ENCODE measurements at places on chromosomes 7 and 10.
A peak's percentile ranks its signal among the peaks of the same experiment; 100 is the strongest.

DNA sequence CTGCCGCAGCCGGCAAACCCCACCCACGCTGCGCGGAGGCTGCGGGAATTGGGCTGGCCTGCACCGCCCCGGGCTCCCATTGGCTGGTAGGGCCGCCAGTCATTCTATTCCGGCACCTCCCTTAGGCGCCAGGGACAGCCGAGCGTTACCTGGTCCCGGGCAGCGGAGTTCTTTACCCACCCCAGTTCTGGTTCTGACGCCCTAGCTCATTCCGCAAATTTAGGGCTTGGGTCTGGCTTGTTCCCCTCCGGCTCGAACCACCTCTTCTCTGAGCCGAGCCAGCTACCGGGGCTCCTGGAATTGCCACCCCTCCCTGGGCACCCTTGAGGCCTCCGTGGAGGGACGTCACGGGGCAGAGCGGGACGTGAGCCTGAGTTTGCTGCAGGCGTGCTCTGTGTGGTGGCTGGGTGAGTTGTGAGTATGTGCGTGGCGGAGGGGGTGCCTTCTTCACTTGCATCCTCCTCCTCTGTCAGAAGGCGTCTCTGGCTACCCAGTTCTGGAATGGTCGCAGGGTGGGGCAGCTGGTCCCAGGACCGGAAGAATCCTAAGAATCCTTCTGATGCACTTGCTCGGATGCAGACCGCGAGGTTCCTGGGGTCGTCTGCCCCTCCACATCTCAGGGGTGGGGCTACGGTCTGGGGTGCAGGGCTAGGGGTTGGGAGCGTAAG lies at the start of the genes PDZD7 and SFXN3:
Gene PDZD7 (minus strand): TSS at position 2 of the 668 bp plus-strand sequence. CDS start 910 bp downstream, outside the sequence.
Gene SFXN3 (plus strand): TSS at position 107 of the 668 bp plus-strand sequence. CDS start 3,461 bp downstream, outside the sequence.
- DNase-seq, result peak; percentile 83

GRCh38 chr7:49074538-49074937 lies 150.2 kb downstream of the CDC14C start:
- DNase-seq, result no peak

- no peak for DNase-seq
Observed at GRCh38 chr10:71045936-71046335, 157.6 kb upstream of the PCBD1 start.

- no peak for DNase-seq
Observed at GRCh38 chr7:8177109-8177933, 84.6 kb downstream of the ICA1 start.

GRCh38 chr10:2300231-2300630 lies 562.9 kb upstream of the ADARB2 start:
- no peak for DNase-seq

DNA sequence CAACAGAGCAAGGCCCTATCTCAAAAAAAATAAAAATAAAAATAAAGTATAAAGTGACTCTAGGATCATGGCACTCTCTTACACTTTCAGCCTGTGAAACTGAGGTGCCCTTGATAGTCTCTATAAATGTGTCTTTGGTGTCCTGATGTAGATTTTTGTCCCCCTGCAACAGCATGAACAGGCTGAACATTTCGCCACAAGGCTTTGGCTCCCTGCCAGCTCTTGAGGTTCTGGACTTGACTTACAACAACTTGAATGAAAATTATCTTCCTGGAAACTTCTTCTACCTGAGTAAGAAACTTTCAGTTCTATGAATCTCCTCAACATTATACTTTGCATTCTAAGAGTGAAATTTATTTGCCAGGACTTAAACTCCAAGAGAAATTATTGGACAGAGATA lies 48.1 kb upstream of the BMS1 start:
- peak; percentile 12 for DNase-seq

- DNase-seq, result no peak
Observed at GRCh38 chr10:132626019-132626760, 88.6 kb downstream of the INPP5A start.

DNA sequence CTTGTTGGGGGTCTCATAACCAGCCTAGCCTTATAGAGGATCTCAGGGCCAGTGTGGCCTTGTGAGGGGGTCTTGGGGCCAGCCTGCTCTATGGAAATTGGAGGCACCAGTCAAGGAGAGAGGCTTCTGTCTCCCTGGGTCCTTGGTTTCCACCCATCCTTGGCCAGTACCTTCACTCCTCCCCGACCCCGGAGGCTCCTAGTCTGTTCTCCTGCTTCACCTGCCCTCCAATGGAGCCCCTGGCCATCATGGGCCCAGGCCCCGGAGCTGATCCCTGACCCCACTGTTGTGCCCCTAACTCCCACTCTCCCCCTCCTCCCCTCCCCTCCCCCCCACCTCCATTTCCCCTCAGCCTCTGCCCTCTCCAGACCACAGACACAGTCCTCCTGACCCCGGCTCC lies 29.7 kb downstream of the RASGEF1A start:
- no peak for DNase-seq

- DNase-seq, result no peak
Observed at GRCh38 chr7:16817536-16817935, 12.7 kb upstream of the AGR2 start.

DNA sequence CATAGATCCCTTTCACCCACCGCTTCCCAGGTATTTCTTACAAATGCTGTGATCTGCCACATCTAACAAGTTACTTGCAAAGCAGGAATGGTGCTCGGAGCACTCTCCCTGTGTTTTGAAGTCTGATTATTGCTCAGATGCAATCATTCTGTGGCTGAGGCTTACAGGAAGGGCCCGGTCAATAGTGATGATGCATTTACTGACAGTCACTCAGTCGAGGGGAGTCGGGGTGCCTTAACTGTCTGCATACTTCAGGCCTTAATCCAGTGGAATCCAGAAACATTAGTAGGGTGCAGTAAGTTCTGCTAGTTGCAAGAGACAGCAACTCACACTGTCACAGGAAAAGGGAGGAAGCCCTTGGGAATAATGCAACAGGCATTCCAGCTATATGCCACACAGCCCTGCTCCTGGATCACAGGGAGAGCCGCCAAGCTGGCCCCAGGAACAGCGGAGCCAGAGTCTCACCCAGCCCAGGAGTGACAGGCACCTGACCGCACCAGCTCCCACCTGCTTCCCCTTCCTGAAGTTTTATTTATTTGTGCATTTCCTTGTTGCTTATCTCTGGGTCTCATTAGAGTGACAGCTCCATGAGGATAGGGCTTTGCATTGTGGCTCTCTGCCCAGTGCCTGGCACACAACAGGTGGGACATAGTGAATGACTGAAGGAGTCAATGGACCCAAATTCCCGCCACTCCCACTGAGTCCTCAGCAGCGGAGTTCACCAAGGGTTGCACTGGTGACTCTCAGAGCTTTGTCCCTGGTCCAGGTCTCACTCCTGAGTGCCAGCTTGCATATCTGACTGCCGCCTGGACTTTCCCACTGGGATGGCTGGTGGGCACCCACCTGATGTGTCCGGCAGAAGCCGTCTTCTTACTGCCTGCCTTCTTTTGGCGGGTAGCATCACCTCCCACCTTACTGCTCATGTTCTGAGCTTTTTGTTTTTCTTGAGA lies 212.5 kb upstream of the SH2B2 start:
- DNase-seq, result no peak

DNA sequence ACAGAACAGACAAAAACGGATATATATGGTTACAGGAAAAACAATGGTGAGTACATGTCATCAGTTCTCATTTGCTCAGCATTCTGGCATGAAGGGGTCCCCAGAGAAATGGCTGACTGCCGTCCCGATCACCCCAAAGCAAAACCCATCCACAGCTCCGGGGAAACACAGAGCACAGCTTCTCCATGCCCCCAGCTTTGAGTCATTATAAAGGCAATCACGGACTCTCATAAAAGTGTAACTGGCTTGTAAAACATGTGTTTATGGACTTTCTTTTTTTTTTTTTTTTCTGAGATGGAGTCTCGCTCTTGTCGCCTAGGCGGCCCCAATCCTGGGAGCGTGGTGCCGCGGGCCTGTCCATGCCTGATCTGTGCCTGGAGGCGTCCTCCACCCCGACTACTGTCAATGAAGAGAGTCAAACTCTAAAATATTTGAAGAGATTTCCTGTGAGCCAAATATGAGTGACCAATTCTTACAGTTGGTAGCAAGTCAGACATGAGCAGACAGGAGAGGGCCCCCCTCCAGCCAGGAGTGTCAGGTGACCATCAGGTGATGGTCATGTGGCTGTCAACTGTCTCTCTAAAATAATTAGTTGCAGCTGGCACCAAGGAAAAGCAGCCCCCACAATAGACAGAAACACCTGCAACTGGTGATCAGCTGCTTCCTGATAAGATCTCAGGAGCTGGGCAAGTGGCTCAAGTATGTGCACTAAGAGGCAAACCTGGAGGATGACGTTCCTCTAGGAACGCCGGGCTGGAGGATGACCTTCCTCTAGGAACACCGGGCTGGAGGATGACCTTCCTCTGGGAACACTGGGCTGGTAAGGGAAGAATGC lies 21.7 kb upstream of the NOM1 start:
- peak; percentile 18 for DNase-seq

DNA sequence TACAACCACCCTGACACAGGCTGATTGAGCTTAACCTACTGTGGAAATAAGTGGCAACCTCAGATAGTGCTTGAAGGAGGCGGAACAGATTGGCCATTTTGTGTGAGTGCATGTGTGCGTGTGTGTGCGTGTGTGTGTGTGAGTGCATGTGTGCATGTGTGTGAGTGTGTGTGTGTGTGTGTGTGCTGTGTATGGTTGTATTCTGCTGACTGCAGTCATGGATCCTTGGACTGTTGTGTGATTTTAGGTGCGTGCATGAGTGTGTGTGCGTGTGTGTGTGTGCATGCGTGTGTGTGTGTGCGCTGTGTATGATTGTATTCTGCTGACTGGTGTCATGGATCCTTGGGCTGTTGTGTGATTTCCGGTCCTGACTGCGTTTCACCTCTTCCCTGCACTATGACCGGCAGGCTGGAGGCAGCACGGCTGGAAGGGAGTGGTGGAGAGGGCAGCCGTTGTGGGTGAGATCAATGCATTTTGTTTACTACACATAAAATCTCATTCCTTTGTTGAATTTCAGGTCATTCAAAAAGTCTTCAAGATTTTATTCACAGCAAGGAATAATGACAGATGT lies 6.3 kb downstream of the IQCE start:
- DNase-seq, result no peak

DNA sequence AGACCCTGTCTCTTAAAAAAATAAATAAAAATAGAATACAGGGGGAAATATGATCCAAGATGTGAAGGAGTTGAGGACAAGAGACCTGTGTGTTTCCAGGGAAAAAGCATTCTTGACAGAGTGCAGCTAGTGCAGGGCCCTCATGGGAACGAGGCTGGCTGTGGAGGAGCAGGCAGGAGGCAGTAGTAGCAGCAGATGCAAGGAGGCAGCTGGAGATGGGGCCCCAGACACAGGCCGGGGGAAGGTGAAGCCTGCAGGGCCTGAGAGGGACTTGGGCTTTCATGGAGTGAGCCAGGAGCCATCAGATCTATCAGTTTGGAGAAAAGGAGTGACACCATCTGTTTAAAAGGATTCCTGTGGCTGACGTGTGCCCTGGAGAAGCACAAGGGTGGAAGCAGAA lies 71.4 kb upstream of the ZNF438 start:
- DNase-seq, result no peak

GRCh38 chr10:91598211-91598977 lies 34.5 kb downstream of the PPP1R3C start:
- no peak for DNase-seq

- DNase-seq, result no peak
Observed at GRCh38 chr7:137404660-137405317, 61.3 kb upstream of the PTN start.

- DNase-seq, result no peak
Observed at GRCh38 chr7:3412871-3413270, 111.8 kb downstream of the SDK1 start.

GRCh38 chr10:90407131-90407530 lies 450.7 kb downstream of the HTR7 start:
- no peak for DNase-seq
